ENCODE measurements at places on chromosomes 11 and 22.

DNA sequence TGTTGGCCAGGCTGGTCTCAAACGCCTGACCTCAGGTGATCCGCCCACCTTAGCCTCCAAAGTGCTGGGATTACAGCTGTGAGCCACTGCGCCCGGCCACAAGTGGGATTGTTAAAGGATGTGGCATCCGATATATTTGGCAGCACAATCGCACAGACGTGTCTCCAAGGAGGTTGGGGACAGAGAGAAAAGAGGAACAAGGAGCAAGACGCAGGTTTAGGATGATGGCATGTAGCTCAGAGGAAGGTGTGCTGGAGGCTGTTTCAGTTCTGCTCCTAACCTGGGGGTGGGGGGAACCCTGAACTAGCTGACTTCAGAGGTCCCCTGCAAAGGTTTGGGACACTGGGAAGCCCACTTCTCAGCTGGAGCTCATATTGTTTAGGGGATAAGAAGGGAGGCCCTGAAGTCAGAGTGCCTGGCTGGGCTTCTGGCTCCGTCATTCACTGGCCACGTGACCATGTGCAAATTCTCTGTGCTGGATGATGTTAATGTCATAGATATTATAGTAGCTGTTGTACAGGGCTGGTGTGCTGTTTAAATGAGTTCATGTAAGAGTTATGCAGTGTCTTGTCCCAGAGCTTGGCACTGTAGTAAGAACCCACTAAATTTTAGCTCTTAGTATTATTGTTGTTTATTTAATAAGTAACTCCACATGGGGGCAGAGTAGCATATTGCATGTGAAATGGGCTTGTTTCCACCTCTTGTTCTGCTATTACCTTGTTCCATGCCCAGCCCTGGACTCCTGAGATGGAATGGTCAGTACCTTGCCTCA, 129.7 kb downstream of the ST3GAL4 start:
- DNase-seq = no peak

- no peak for DNase-seq
Observed at GRCh38 chr11:66339686-66340483, 3.7 kb upstream of the RIN1 start.

GRCh38 chr11:7525424-7525823, 11.6 kb downstream of the PPFIBP2 start:
- peak; percentile 38 for DNase-seq

GRCh38 chr11:116750070-116750718, 22.6 kb downstream of the BUD13 start:
- no peak for DNase-seq

GRCh38 chr11:8871171-8871775, 39.7 kb upstream of the AKIP1 start:
- peak; percentile 92 for DNase-seq

- DNase-seq = no peak
Observed at GRCh38 chr11:103870821-103871309, 165.6 kb upstream of the DDI1 start.

- no peak for DNase-seq
Observed at GRCh38 chr22:38266120-38266519, 6.7 kb downstream of the TMEM184B start.

DNA sequence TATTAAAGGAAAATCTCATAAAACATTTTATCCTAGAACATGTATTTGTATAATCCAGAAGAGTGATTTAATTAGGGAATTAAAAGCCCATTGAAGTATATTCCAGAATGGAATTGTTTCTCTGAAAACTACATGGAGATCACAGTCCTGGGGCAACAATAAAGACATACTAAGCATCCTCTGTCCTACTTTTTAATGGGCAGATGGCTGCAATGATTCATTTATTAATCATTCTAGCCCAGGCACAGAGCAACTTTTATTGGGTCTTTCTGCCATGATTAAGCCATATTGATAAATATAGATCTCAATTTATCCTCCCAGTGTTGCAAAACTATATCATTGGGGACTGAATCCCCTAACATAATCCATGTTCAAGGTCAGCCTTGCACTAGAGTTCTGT, 22.0 kb downstream of the FAM181B start:
- DNase-seq = no peak

DNA sequence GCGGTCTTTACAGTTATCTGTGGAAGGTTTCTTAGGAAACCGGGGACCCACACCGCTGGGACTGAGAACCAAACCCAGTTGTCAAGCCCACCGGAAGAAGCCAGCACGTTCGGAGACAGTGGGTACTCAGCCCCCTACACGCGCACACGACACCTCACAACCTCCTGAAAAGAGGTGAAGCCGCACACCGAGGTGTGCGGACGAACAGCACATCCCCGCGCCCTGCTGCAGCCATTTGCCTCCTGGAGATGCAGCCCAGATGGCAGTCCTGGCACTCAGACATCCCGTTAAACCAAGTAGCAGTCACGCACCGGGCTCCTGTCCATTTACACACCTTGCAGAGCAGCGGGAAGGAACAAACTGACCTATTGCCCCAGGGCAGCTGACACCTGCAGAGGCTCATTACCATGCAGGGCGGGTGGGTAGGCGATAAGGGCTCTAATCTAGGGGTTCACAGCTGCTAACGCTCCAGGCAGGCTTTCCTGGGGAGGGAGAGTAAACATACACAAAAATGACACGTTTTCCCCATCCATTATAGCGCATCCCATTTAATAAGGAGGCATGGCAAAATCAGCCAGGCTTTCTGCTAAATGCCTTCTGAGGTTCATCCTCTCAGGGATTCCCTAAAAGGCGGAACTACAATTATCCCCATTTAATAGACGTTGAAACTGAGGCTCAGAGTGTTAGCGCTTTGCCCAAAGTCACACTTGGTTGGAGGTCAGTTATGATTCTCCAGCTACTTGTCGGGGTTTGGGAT, 864 bp upstream of the EHBP1L1 start:
- DNase-seq = no peak

DNA sequence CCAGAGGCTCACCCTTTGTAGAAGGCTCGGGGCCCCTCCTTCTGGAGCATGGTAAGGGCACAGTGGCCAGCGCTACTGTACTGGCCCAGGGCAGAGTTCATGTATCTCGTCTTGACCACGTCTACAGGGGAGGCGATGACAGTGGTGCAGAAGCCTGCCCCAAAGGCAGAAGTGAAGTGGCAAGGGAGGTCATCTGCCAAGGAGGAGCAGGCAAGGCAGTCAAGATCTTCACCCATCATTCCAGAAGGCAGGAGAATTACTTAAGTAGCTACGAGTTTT, 7.2 kb downstream of the UCP2 start:
- peak; percentile 49 for DNase-seq

GRCh38 chr22:27867085-27867952, 51.7 kb downstream of the PITPNB start:
- no peak for DNase-seq

DNA sequence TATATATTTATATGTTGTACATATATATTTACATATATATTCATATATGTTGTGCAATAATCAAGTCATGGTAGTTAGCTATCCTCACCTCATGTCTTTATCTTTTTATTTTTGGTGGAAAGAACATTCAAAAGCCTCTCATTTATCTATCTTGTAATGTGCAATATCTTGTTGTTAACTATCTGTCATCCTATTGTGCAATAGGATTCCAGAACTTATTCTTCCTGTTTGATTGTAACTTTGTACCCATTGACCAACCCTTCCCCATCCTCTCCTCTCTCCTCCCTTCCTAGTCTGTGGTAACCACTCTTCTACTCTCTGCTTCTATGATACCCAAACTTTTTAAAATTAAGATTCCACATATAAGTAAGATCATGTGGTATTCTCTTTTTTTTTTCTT, 115.6 kb upstream of the PDGFD start:
- DNase-seq = no peak

DNA sequence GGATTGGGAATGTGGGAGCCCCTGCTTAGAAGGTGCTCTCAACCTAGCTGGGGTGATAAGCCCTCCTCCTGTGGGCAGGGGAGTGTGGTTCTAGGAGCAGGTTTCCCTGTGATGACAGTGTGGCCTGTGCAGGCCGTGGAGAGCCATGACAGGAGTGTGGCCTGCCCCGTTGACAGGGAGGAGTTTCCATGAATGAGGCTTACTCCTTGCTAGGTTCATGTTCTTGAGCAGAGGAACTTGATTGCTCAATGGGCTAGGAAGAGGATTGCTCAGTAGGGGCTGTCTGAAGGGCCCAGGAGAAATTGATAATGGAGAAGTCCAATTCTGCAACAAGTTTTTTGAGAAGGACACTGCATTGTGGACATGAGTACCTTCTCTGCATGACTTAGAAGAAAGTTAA, 92.0 kb downstream of the PPP6R3 start:
- no peak for DNase-seq

DNA sequence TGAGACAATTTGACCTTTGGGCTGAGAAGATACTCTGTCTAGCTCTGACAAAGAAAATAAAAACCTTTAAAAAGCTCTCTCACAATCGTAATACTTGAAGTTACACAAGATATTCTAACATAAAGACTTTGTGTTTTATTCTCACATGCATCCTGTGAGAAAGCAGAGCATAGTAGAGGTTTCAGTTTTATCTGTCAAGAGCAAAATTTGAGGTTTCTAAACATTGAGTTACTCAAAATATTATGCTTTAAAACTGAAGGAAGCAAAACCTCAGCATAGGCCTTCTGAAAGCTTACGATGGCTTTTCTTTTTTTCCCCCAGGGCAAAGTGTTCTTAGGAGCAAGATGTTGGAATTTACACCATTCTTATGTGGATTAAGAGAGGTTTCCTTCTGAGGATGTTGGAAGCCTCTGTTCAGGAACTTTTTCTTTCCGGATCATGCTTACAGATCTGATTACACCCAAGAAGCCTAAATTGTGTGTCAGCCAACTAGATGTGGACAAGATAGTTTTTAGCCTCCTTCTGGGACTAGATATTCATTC, 15.0 kb upstream of the OR51M1 start:
- no peak for DNase-seq

GRCh38 chr11:61785837-61786402, 6.5 kb downstream of the TMEM258 start:
- no peak for DNase-seq

- no peak for DNase-seq
Observed at GRCh38 chr11:57791321-57792059, 29.9 kb downstream of the CTNND1 start.

- no peak for DNase-seq
Observed at GRCh38 chr11:21560466-21560975, 632.4 kb upstream of the ANO5 start.

GRCh38 chr11:58907780-58908179, 31.5 kb upstream of the GLYATL1 start:
- no peak for DNase-seq

GRCh38 chr11:35106595-35106994, 32.4 kb upstream of the CD44 start:
- no peak for DNase-seq

- DNase-seq = no peak
Observed at GRCh38 chr22:28373831-28374230, 305.8 kb downstream of the TTC28 start.

DNA sequence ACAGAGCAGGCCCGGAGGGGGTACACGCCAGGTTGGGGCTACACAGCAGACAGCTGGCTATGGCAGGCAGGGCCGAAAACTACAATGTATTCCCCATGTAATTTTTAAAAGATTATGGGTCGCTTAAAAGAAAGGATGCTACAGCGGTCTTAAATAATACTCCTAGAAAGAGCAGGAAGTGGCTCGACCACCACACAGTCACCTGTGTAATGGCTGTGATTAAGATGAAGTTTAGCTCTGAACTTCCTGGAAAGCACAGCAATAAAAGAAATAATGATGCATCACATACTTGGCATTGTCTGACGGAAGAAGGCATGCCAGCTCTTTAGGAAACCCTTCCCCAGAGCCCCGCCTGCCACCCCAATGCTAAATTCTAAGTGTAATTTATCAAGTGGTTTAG, 32.6 kb downstream of the WNT11 start:
- DNase-seq = no peak

DNA sequence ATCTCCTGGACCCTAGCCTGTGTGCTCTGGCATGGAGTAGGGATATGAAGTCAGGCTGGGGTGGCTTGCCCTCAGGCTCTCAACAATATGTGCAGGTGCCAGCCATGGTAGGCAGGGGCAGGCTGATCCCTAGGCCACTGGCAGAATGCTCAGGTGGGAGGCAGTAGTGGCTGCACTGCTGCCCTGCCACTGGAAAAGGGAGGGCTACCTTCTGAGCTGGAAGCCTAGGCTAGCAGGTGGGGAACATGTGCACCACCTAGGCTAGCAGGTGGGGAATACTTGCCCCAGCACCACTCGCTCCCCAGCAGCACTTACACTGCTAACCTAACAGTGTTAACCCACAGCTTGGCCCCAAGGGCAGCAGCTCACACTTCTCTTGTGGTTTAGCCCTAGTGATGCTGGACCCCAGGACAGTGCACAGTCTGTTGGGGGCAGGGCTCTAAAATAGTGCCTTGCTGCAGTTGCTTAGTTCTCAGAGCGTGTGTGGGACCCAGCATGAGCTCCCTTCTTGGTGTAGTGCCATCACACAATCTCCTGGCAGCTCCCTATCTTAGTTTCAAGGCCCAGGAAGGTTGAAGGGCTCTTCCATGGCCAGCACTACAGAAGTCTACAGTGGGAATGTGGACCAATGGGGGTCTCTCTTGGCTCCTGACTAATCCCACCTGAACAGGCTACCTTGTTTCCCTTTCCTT, 130.8 kb downstream of the FCHSD2 start:
- no peak for DNase-seq

DNA sequence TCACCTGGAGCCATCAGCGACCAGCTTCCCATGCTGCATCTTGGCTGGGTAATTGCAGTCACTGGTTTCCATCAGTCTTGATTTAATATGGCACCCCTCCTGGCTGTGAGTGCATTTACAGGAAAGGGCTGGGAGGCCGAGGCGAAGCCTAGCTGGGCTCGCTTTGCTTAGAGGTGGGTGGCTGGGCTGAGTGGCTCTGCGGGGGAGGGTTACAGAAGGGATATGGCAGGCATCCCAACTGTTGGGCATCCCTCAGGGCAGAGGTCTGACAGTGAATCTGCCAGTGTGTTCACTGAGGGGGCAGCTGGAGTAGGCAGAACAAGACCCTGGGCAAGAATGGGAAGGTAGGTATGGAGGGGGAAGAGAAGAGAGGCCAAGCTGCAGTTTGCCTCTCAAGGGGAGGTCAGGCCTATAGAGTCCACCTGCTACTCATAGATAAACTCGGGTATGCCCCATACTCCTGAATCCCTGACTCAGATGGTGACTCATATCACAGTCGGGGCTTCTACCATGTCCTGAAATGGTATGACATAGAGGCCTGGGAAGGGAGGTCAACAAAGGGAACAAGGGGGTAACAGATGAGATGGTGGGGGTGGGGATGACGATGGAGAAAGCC, 77.5 kb upstream of the PHOX2A start:
- peak; percentile 57 for DNase-seq

GRCh38 chr11:28636566-28636965, 528.4 kb downstream of the METTL15 start:
- no peak for DNase-seq

- no peak for DNase-seq
Observed at GRCh38 chr22:44707752-44708151, 5.7 kb downstream of the PRR5 start.

DNA sequence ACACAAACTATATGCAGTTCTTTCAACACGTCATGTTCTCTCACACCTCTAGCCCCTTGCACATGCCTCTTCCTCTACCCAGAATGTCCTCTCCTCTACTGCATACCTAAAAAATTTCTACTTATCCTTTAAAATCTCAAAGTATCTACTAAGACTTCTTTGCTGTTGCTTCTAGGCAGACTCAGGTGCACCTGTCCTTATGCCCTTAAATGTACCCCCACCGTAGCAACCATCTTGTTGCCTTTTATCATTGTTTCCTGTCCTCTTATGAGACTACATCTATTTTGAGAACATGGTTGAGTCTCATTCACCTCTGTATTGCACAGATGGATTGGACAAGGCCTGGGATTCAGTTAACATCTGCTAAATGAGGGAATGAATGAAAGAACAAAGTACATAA, 134.1 kb downstream of the SERGEF start:
- no peak for DNase-seq

- no peak for DNase-seq
Observed at GRCh38 chr22:41598891-41599635, 9.4 kb upstream of the PMM1 start.
